ENCODE measurements at places on chromosomes 2 and 18. TPM values are rescaled to one million over a fixed set of nuclear protein-coding genes. Genes with fewer than 3 reads are reported as not detected.

SLC23A3 gene
- total RNA-seq, result 5.5 TPM

- no peak for DNase-seq
Measured at GRCh38 chr2:133596701-133597393, 28.6 kb upstream of the NCKAP5 start.

DNA sequence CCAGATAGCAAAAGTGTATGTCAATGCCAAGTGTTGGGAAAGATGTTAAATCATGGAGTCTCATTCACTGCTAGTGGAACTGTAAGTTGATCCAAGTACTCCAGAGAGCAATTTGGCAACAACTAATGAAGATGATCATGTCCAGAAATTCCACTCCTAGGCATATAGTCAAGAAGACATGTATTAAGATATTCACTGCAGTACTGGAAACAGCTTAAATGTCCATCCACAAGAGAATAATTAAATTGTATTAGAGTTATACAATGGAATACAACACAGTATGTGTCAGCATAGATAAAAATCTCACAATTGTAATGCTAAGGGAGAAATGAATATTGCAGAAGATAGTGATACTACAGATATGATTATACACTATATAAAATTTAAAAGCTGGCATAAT is 15.2 kb upstream of the LBH start:
- DNase-seq, result no peak

DNA sequence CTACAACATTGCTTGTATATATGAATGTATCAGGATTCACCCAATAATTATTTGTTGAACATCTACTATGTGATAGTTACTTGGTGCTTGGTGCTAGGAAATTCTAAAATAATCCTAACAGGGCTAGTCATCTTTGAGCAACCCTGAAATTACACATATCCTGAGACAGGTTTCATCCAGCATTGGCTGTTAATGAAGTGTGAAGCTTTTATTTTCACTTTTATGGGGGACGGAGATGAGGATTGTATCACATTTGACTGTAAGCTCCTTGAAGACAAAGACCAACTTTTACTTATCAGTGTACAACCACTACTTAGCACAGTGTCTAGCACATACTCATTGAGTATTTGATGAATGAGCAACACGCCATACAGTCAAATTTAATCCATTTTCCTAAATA is 6.8 kb upstream of the GALM start:
- DNase-seq, result no peak

Data from type B pancreatic cell (in vitro differentiated cells).